ENCODE measurements at places on chromosomes 4 and X. TPM values are rescaled to one million over a fixed set of nuclear protein-coding genes. Genes with fewer than 3 reads are reported as not detected.

DNA sequence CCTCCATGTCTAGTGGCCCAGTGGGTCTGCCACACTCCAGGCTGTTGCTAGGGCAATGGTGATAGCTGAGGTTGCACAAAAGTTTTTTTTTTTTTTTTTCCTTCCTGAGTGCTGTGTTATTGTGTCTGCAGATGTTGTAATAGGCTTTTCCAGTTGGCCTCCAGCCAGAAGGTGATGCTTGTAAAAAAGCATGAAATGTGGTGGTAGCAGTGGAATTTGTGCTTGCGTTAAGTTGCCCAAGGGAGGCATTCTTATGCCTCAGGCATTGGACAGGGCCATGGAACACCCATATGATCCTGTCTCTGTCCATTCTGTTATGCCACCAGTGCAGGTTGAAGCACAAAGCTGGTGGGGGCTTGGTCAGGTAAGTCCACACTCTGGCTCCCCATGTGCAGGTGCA is 660.5 kb upstream of the SPANXN1 start:
- DNase-seq, result no peak

GRCh38 chrX:71565474-71566041 is 12.7 kb upstream of the GCNA start:
- no peak for DNase-seq

DNA sequence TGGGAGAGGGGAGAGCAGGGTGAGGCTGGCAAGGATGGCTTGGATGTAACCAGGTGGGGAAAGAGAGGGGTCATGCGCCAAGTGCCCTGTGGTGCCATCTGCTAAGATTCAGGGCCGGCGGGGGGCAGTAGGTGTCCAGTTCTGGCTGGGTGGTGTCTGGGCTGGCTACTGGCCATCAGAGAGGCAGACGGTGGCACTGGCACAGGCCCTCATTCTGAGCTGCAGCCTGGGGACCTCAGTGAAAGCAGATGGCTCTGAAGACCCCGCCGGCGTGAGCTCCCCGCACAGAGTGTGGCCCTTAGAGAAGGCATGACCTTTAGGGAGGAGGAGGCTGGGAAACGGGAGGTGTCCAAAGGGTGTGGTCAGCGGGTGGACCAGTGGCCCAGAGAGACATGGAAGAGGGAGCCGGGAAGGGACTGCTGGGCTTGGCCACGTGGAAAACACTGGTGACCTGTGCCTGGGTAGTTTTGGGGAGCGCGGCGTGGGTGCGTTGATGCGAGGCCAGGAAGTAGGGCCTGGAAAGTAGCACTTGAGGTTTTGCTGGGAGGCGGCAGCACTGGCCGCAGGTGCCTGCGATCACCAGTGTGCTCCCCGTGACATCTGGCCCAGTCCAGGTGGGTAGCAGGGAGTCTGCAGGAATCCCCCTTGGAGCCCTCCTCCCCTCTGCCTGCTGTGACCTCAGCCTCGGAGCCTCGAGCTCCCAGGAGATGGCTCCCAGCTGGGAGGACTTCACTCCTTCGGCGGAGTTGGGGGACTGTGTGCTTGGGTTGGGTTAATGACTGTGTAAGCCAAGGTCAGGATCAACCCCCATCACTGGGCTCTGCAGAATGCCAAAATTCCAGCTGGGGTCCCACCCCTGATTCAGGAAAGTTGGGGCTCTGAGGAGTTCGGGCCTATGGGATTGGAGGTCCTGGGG is 9.3 kb upstream of the SH3TC1 start:
- no peak for DNase-seq

DNA sequence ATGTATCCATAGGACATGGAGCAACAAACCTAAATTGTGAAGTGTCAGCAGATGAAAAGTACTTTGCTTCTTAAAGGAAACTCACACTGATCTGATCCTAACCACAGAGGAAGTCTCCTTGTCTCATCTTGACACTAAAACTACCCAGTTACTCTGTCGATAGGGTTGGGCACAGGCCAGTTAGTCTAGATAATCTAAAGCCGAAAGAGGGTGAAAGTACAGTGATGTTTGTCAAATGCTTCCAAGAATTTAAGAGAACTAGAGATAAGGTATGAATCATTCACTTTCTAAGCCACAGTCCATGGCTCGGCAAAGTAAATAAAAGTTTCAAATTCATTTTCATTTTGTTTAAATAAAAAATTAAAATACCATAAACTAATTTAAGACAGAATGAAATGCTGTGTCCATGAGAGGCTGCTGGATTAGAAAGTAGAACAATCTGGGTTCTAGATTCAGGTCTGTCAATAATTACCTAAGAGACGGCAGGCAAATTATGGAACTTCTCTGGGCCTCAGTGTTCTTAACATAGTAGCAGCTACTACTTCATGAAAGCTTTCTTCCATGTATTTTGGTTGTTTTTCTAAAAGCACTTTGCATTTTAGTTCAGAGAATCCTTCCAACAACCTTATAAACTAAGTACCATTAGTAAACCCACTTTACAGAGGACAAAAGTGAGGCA is 176.7 kb downstream of the LDB2 start:
- DNase-seq, result no peak

DNA sequence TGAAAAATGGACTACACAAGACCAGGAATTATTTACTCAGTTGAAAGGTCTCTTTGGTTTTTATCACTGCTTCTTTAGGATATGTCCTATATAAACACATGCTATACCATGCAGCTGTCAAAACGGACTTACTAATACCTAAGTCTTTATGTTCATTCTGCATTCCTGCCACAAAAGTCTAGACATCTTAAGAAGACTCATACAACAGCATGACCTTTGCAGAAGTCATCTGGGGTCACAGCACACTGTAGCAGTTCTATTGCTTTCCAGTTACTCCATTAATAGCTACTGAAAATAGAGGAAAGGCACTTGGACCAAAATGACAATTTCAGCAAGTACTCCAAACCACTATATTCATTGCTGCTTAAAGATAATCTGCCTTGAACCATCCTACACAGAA is 53.2 kb downstream of the DDX60 start:
- DNase-seq, result no peak

DNA sequence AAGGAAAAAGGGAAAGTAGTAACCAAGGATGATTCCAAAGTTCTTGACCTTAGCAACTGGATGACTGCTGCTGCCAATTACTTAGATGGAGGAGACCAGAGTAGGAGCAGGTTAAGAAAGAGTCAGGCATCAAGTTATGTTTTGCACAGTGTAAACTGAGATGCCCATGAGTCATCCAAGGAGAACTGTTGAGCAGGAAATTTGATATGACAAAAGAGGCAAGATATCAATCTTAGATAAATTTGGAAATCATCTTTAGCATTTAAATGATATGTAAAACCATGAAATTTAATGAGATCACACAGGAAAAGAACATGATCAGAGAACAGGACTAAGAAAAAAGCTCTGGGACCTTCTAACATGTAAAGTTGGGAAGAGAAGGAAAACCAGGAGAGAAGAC is 361.3 kb downstream of the OPHN1 start:
- no peak for DNase-seq

GRCh38 chrX:136525738-136526606 is 6.0 kb upstream of the VGLL1 start:
- DNase-seq, result no peak

DNA sequence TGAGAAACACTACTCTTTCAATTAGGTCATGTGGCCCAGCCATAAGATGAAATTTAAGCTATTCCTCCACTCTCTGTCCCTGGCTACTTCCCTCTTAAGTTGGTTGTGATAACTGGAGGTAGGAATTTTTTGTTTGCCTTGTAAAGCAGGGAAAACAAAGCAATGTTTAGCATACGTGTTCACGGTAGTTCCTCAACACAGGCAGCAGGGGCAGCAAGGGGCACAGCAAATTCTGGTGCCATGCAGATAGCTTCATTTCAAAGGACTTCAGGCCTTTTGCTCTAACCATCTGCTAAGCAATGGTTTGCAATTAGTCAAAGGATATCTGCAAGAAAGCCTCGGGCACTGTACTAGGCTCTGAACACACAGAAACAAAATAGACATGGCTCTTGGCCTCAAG is 330.2 kb downstream of the ZIC3 start:
- DNase-seq, result no peak

- no peak for DNase-seq
These were observed 169.9 kb downstream of the IQCM start for GRCh38 chr4:149645790-149646189.

Gene CXCL1
- total RNA-seq, result not detected

Gene SPANXA2
- not detected for total RNA-seq

All from B cell (primary cell).